Stimulated activated CD8-positive, alpha-beta memory T cell treated with anti-CD3 and anti-CD28 coated beads, Interleukin-2, amount 100 ng/mL, for 1 hour (primary cell): ENCODE measurements at places on chromosomes 1 and 21.

DNA sequence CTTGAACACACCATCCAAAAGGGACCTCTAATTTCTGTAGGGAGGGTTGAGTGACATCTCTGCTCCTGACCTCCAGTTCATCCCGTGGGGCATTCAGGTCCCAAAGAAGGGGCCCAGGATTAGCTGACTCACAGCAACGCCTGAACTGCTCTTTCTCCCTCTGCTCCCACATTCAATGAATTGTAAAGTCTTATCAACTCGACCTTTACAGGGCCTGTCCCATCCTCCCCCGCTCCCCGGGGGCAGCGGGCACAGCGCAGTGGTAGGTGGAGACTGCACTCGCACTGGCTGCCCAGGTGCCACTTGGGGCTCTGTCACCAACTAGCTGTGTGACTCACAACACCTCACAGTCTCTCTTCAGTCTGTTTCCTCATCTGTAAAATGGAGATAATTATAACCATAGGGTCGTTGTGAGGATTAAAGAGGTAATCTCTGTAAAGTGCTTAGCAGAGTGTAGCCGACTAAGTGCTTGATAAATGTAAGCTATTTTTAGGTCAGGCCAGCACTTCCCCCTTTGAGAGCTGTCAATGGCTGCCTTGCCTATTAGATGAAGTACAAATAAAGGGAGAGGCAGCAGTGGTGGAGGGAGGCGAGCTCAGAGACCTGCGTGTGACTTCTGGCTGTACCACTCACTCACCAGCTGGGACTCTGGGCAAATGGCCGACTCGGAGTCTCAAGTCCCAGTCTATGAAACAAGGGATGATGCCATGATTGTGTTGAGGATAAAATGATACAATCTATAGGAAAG is 637 bp upstream of the MYBPHL start:
- DNase-seq = no peak

GRCh38 chr1:197606168-197606845 is 169.0 kb downstream of the DENND1B start:
- DNase-seq = no peak

DNA sequence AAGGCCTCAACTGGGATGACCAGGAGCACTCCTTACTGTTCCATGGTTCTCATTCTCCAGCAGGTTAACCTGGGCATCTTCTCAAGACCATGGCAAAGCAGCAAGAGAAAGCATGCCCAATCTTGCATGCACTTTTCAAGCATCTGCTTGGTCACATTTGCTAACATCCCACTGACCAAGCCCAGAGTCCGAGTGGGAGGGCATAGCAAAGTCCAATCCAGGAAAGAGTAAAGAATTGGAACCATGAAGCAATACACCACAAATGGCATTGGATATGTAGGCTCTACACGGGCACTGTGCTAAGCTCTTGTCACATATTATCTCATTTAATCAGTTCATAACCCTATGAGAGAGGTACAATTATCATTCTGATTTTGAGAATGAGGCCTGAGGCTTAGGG is 73.6 kb downstream of the PAPPA2 start:
- no peak for DNase-seq

DNA sequence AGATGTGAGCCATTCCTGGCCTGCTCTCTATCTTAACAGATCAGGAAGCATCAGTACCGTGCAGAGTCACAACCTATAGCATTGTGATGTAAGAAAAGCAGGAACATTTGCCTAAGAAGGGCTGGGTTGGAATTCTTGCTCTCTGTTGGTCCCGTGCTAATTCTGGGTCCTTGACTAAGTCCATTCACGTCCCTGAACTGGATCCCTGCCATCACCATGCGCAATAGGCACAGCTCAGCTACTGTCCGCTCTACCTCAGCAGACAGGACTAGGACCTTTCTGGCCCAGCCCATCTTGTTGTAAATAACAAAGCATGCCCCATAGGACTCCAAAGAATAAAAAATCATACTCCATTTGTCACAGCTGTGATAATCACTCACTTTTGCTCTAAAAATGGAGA is 175.0 kb downstream of the RGS7 start:
- DNase-seq = no peak

- DNase-seq = no peak
Measured at GRCh38 chr1:30048905-30049304, 674.5 kb downstream of the MATN1 start.

GRCh38 chr1:217770918-217771317 is 139.8 kb downstream of the SPATA17 start:
- DNase-seq = no peak
